Activated CD8-positive, alpha-beta memory T cell treated with anti-CD3 and anti-CD28 coated beads, Interleukin-2, amount 50 U/mL, for 4 hours (primary cell): ENCODE measurements at places on chromosomes 5 and 9.

- no peak for DNase-seq
These were observed 14.8 kb downstream of the ODF2 start for GRCh38 chr9:128470560-128470959.

DNA sequence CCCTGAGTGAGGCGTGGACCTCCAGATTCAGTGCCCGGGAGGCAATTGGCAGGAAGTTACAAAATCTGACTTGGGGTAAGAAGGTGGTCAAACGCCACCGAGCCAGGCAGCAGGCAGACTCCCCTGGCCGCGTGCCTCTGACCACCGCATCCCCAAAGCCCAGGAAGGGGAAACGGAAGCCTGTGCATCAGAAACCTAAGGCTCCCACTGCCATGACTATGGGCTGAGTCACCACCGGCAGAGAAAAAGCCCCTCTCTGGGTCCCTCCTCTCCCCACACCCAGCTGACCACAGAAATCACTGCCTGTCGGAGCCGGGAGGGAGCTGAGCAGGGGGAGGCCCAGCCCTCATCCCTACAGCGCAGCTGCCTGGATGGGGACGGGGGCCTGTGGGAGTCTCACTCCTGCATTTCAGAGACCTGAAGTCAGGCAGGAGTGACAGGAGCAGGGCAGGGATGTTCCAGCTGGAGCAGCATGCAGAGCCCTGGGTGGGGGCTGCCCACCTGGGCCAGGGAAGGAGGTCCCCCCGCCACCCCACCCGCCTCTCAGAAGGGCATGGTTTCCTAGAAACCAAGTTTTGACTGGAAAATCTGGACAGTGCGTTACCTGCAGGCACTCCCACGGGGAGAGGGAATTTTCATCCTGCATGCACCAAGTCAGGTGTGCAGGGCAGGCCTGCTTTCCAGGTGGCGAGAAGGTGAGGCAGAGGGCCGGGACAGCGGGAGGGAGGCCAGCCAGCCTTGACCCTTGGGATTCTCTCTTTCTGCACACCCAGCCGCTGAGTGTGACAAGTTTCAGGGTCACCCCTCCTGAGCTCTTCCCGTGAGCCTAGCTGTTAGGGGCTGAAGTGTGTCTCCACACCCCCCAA lies 68.2 kb downstream of the LRSAM1 start:
- DNase-seq: peak; percentile 44

DNA sequence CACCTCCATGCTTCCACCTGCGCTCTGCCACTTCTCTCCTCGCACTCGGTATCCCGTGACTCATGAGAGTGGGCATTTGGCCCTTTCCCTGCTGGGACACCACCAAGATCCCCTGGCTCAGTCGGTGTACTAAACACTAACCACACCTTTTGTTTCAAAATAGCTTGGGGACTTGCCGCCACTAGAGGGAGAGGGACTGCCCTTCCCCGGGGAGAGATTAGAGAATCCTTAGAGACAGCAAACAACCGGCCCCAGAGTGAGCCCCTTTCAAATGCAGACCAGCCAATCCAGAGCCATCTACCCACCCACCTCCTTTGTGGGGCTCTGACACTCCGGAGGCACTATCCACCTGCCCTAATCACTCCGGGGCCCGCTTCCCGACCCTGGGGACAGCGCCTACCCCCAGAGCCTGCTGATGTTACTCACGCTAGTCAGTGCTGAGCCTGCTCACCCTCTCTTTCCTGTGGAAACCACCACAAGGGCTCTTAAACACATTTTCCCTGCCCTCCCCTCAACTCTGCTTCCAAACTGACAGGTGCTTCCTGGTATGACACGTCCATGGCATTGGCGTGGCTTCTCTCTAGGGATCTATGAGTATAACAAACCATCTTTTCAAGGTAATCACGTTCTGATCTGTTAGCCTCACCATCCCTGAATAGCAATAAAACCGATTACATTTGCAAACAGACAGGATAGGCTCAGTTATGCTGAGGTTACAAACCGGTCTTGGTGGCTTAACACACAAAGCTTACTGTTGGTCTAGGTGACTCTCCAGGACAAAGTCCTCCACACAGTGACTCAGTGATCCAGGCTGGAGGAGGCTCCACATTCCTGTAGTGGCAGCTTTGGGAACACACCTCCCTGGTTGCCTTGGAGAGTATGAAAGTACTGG lies 180.1 kb upstream of the MVB12B start:
- DNase-seq: no peak

DNA sequence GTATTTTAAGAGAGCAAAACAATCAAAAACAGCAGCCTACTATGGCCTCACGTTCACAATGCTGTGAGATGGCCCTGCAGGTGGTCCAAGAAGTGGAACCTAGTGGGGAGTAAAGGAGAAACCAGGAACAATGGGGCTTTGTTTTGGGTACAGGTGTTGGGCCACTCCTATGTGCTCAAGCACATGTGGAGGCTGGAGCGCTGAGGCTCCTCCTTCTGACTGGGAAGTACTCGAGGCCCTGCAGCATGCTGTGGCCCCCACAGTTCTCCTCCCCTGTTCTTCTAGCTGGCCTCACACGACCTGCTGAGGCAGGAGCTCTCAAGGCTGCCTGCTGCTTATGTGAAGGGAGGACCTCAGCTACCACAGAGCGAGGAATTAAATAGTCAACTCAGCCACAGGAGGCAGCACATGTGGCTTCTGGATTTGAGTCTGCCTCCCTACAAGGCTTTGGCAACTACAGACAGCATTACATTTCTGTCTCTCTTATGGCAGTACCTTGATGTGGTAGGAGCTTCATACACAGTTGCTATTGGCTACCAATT lies 482.3 kb downstream of the SPOCK1 start:
- no peak for DNase-seq

DNA sequence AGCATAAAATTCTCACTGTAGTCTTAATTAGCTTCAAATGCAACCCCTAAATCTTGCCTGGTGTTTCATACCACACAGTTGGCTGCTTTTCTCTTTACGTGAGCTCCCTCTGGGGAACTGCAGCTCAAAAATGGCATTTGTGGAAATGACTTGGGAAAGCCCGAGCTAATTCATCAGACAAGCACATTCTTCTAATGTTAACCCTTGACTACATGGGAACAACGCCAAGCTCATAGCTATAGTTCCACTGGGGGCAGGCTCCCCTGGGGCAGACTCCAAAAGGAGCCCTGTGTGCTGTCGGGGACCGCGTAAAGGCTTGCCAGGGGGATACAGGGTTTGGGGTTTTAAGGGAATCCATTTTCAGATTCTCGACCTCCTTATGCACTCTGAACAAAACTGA lies 301.4 kb upstream of the DAP start:
- no peak for DNase-seq

GRCh38 chr5:122366501-122366900 lies 54.5 kb downstream of the SNCAIP start:
- DNase-seq: no peak

DNA sequence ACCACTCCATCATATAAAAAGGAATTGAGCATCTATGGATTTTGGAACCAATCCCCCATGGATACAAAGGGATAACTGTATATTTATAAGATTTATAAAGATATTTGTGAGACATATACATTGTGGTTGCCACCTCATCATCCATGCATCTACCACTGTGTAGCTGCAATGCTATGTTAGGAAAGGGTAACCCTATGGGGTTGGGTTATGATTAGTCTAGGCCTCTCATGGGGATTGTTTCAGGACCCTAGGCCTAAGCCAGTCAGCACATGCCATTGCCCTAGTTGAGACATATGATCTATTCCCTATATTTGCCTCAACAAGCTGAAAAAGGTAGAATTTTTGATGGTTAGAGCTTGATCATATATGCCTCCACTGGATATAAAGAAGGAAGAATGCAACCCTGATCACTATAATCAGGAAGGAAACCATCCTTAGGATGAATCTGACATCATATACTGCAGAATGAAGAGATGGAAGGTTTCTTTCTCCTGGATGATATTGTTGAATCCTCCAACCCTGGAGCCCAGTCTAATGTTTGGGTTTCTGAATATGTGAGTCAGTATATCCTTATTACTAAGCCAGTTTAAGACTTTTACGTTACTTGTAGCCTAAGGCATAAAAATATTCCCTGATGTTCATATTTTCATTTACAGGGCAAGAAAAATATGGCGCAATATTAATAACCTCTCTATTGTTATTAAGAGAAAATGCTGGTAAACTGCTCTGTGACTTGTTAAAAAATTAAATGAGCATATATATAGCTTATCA lies 94.2 kb downstream of the ADAMTS19 start:
- no peak for DNase-seq

- DNase-seq: no peak
These were observed 110.8 kb downstream of the LHFPL2 start for GRCh38 chr5:78537821-78538220.

DNA sequence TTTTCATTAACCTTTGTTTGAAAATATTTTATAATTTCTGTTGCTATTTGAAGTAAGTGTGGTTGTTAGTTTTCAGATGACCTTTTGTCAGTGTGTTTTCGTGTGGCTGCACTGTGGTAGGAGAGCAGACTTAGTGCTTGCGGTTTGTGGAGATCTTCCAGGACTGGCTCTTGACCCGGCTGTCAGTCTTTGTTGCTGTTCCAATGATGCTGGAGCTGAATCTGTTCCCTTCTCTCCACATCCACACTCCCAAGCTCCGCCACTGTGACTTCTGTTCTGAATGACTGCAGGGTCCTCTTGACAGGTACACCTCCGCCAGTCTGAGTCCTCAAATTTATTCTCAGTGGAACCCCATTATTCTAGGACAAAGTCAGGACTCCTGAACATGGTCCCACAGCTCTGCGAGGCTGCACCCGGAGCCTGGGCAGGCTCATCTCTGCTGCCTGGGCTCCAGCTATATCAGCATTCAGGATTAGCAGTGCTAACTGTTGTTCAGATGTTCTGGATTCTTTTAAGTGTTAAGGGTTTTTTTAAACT lies 126.0 kb downstream of the WNK2 start:
- DNase-seq: no peak

- no peak for DNase-seq
These were observed 23.9 kb downstream of the TLE1 start for GRCh38 chr9:81665322-81665871.

GRCh38 chr9:98755006-98755618 lies 41.2 kb downstream of the ANKS6 start:
- no peak for DNase-seq

DNA sequence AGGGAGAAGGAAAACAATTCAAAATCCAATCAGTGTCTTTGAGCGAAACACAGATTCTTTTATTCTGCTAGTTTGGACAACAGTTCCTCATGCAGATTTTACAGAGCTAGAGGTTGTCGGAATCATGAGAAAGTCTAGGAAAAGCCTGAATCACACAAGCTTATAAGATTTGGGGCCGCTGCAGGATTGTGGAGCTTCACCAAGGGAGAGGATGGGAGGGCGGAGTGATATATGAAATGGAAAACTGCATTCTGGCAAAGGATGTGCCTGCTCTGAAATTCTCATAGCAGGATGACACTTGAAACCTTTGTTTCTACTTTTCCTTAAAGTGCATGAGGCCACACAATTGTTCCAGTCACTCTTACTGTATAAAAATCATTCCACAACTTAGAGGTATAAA lies 134.3 kb downstream of the OR2K2 start:
- DNase-seq: no peak

- no peak for DNase-seq
These were observed 64.4 kb downstream of the SNX18 start for GRCh38 chr5:54581831-54582548.

GRCh38 chr5:118233606-118234005 lies 754.7 kb downstream of the DTWD2 start:
- no peak for DNase-seq

GRCh38 chr5:106386287-106386686 lies 1284.5 kb downstream of the EFNA5 start:
- DNase-seq: no peak

GRCh38 chr9:20754556-20754955 lies 70.5 kb downstream of the FOCAD start:
- no peak for DNase-seq

GRCh38 chr5:149917073-149917676 lies 27.4 kb downstream of the PDE6A start:
- DNase-seq: no peak

DNA sequence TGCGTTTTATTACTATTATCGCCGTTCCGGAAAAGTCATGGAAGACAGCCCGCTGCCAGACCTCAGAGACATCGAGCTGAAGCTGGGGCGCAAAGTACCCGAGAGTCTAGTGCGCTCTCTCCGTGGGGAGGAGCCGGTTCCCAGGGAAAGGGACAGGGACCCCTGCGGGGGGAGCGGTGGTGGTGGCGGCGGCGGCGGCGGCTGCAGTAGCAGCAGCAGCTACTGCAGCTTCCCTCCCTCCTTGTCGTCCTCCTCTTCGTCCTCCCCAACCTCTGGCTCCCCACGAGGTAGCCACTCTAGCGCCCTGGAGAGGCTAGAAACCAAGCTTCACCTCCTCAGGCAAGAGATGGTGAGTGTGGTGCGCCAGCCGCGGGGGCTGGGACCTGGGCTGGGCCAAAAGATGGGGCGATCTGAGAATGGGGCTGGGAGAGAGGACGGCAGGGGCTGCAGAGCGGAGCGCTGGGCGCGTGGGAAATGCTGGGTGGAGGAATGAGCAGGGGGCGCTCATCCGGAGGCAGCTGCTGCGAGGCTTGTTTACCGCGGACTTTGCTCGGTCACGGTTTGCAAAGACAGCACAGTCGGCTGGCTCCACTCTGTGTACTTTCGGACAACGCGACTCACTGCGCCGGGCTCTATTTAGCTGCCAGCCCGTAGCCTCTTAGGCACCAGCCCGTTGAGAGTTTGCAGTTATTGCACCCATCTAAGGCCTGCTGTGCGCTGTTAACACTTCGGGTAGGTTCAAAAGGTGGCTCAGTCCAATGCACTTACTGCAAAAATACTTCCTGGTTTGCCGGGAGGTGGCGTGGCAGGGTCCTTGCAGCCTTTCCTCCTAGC lies 1.1 kb downstream of the LURAP1L start:
- DNase-seq: no peak

- DNase-seq: no peak
These were observed 34.3 kb downstream of the ROR2 start for GRCh38 chr9:91915524-91916263.

DNA sequence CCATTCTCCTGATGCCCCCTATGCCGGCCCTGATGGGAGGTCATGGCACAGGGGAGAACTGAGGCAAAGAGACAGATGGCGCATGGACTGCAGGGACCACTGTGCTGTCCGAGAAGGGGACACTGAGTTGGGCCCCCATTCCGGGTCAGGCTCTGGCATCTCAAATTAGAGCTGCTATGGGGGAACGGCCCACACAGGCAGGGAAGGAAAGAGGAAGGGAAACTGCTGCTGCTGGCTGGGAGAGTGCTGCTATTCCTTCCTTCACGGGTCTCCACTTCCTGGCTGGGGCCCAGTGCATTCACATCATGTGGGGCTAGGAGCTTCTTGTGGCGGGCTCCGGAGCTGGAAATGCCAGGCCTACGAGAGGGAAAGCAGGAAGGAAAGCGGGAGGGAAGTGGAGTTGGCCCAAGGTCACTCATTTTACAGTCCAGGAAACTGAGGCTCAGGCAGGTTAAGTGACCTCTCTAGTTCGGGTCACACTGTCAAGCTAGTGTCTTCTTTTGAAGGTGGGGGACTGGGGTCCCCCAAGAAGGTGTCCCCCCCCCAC lies 1.3 kb upstream of the CARD19 start:
- DNase-seq: peak; percentile 25

DNA sequence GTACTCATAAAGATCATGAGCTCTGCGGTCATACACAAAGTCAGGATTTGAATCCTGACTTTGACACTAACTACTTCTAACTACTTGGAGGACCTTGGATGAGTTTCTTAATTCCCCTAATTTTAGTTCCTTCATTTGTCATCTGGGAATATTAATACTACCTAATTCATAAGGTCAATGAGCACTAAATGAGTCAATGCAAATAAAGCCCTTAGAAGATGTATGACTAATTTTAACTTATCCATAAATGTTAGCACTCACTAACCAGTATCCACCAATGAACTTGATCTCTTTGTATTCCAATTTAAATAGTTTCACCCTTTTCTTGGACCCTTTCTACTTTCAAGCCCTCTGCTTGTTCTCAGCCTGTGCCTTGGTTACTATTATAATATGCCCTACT lies 1106.4 kb downstream of the CDH18 start:
- no peak for DNase-seq
